ENCODE measurements at places on chromosomes 11 and 22.
A peak's percentile ranks its signal among the peaks of the same experiment; 100 is the strongest.

GRCh38 chr22:50083462-50084079 lies 1.7 kb downstream of the MLC1 start:
- DNase-seq, result no peak

GRCh38 chr11:71937826-71938225 lies 9.0 kb downstream of the RNF121 start:
- DNase-seq, result no peak

GRCh38 chr22:35150183-35151107 lies 84.5 kb downstream of the ISX start:
- DNase-seq, result peak; percentile 24

- DNase-seq, result peak; percentile 78
Measured at GRCh38 chr11:122853971-122854446, 15.7 kb downstream of the CRTAM start.

- DNase-seq, result no peak
Measured at GRCh38 chr11:611001-611996, 4.5 kb downstream of the IRF7 start.

DNA sequence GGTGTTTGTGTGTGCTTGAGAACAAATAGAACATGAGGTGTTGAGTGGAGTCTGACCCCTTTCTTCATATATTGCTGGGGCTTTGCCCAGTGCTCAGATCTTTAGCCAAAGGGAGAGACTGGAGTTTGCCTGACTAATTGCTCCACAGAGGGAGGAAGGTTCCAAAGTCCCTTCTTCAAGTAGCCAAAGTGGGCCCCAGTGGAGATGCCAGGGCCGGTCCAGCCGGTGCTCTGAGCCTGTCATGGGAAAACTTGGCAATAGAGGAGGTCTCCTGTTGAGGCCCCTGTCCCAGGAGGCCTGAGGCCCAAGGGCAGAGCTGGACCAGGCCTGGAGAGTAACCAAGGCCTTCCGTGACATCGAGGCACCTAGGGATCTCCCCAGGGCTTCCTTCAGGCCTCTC lies 112.3 kb downstream of the DSCAML1 start:
- no peak for DNase-seq

- DNase-seq, result no peak
Measured at GRCh38 chr22:41511521-41511968, 32.7 kb downstream of the POLR3H start.

GRCh38 chr11:35126000-35126878 lies 12.7 kb upstream of the CD44 start:
- DNase-seq, result peak; percentile 57

Measured in CD4-positive, alpha-beta T cell treated with Interleukin-1 beta for 1 hour (primary cell).